Testis (tissue), 5 donors: ENCODE measurements at places on chromosomes 4 and X.

GRCh38 chr4:6942238-6942800 lies 32.7 kb downstream of the TBC1D14 start:
- no peaks in the 10 kb centered on the region for H3K4me1 ChIP-seq
- peak overlapping the region; percentile 5 for H3K27ac ChIP-seq
- DNase-seq = no peak

GRCh38 chr4:158949099-158949498 lies 153.8 kb upstream of the RAPGEF2 start:
- H3K36me3 ChIP-seq = no peaks in the 10 kb centered on the region
- H3K27me3 ChIP-seq = no peaks in the 10 kb centered on the region
- no peak overlapping the region for H3K4me3 ChIP-seq
- no peak for DNase-seq

GRCh38 chr4:18556402-18556801 lies 534.8 kb upstream of the LCORL start:
- no peaks in the 10 kb centered on the region for H3K36me3 ChIP-seq
- no peak overlapping the region for H3K27ac ChIP-seq
- no peaks in the 10 kb centered on the region for H3K27me3 ChIP-seq

DNA sequence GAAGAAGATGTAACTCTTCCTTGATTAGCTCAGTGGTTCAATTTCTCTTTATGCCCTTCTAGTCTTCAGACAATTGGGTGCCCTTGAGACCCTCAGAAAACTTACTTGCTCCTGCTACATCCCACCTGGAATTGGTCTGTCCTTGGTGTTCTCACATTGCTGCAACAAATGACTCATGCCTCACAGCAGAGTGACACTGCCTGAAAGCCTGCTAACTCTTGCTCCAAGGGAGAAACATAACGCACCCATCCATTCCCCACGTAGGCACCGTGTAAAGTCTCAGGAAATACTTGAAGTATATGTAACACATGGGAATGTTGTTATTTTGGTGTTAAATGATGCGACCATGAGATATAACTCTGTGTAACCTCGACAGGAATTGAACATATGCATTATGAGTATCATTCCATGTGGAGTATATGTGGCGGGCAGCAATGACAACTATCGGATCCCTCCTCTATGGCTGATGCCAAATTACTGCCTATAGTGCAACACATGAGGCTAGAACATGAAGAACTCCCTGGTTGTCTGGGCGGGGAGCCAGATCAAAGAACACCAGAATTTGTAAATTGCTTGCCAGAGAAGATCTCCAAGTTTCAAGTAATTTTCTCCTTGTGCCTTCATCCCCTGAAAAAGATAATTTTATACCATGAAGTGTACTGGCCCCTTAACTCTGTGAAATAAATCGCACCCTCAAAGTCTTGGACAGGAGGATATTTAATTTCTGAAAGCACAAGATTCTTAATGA lies 231.3 kb upstream of the STK26 start:
- no peaks in the 10 kb centered on the region for H3K4me1 ChIP-seq
- H3K27ac ChIP-seq = no peak overlapping the region
- no peaks in the 10 kb centered on the region for H3K27me3 ChIP-seq
- DNase-seq = no peak
- H3K4me3 ChIP-seq = no peak overlapping the region

GRCh38 chr4:89136525-89136924 lies 25.2 kb downstream of the TIGD2 start:
- no peak for DNase-seq
- no peaks in the 10 kb centered on the region for H3K27me3 ChIP-seq
- no peak overlapping the region for H3K4me3 ChIP-seq
- H3K36me3 ChIP-seq = no peaks in the 10 kb centered on the region
- no peaks in the 10 kb centered on the region for H3K4me1 ChIP-seq
- H3K27ac ChIP-seq = no peak overlapping the region

DNA sequence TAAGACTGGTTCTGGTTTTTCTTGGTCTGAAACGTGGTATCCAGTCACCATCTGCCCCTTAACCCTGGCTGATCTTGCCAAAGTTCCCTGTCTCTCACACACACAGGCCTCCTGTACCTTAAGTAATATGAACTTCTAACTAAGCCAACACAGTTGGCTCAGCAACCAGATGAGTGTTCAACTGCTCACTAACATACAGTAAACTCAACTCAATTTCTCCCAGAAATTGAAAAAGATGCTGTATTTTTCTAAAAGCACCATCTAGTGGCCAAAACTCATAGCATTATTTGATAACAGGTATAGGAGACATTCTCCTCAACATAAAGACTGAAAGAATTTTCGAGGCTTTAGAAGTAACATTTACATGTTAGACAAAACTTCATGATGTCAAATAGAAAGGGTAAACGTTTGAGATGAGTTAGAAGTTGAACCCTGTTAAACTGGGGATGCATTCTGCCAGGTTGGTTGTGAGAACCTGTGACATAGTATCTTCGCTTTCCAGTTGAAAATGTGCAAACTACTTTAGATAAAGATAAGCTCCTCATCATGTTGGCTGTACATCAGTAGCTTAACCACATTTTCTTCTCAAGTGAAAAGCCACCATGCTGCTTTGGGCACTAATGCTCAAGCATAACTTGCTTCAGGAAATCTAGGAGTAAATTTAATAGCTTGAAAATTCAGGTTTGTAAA lies 31.2 kb downstream of the CCNI start:
- DNase-seq = no peak
- H3K36me3 ChIP-seq = no peaks in the 10 kb centered on the region
- H3K4me1 ChIP-seq = no peaks in the 10 kb centered on the region
- H3K27me3 ChIP-seq = no peaks in the 10 kb centered on the region

GRCh38 chr4:145602129-145602760 lies 16.9 kb upstream of the MMAA start:
- H3K27ac ChIP-seq = no peak overlapping the region
- no peak for DNase-seq
- no peaks in the 10 kb centered on the region for H3K27me3 ChIP-seq
- H3K4me3 ChIP-seq = no peak overlapping the region
- H3K4me1 ChIP-seq = no peaks in the 10 kb centered on the region

GRCh38 chrX:2629316-2630007 lies 61.6 kb upstream of the CD99 start:
- H3K27ac ChIP-seq = peak overlapping the region; percentile 85
- H3K4me1 ChIP-seq = no peaks in the 10 kb centered on the region
- no peaks in the 10 kb centered on the region for H3K36me3 ChIP-seq

DNA sequence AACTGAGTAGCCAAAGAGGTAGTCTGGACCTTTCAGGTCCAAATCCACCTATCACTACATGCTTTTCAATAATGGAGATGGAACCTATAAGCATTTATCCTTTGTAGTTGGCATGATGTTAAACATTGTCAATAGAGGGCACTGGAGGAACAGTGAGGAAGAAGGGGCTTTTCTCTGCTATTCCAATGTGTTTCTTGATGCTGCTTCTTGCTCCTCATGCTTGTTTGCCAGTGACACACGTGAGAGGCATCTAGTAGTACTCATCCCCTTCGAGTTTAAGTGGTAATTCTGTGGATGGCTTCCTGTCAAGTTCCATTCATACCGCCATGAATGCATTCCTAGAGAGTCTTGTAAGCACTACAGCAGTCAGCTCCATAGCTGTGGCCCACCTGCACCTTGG lies 84.0 kb downstream of the NAA11 start:
- H3K27me3 ChIP-seq = no peaks in the 10 kb centered on the region
- H3K27ac ChIP-seq = no peak overlapping the region
- H3K36me3 ChIP-seq = no peaks in the 10 kb centered on the region
- no peak overlapping the region for H3K4me3 ChIP-seq
- DNase-seq = no peak

DNA sequence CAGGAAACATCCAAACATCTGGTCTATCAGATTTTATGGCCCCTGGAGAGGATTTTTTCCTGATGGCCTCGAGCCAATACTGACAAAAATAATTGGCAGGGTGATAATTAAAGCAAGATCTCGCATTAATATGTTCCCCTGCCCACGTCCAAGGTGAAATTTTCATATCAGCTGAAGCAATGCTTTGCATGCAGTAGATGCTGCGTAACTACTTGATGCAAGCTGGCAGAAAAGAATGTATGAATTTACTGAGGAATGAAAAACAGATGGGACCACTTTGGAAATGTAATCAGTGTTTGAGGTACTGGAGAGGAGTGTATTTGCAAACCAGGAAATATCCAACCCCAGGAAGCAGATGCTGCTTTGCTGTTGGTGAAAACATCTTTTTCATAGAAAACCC lies 36.8 kb upstream of the REST start:
- no peak overlapping the region for H3K27ac ChIP-seq
- H3K4me3 ChIP-seq = no peak overlapping the region
- no peaks in the 10 kb centered on the region for H3K27me3 ChIP-seq
- H3K36me3 ChIP-seq = no peaks in the 10 kb centered on the region
- H3K4me1 ChIP-seq = no peaks in the 10 kb centered on the region
- no peak for DNase-seq
